ENCODE measurements at places on chromosomes 1 and 21.
A peak's percentile ranks its signal among the peaks of the same experiment; 100 is the strongest.

DNA sequence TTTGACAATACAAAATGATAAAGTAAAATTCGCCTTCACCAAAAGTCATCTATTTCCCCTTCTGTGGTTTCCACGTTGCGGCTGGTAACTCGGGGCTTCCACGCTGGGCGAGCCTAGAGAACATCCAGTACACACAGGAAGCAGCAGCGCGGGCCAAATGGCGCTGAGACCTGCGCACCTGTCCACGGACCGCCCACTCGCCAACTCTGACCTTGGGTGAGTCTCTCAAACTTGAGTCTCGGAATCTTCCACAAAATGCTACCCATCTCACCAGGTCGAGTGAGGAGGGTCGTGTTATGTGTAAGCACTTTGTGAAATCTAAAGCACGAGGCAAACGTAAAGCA, 820 bp upstream of the TTF2 start:
- peak; percentile 45 for DNase-seq

GRCh38 chr1:167950569-167950968, 13.7 kb upstream of the MPC2 start:
- no peak for DNase-seq

DNA sequence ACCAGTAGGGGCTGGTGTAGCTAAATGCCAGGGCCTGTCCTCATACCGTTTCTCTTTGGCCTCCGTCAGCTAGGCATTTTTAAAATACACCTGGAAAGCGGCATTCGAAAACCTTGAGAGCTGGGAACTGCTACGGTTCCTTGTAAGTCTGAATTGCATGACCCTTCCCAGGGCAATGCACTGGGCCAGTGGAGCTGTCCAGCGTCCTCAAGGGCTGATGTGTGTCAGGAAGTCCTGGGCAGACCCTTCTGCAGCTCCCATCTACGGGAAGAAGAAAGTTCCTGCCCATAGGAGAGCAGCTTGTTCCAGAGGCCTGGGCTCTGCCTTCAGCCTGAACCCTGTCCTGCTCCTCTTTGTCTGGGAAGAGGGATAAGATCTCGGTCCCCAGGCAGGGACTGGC, 34.1 kb downstream of the UBASH3A start:
- DNase-seq, result no peak

DNA sequence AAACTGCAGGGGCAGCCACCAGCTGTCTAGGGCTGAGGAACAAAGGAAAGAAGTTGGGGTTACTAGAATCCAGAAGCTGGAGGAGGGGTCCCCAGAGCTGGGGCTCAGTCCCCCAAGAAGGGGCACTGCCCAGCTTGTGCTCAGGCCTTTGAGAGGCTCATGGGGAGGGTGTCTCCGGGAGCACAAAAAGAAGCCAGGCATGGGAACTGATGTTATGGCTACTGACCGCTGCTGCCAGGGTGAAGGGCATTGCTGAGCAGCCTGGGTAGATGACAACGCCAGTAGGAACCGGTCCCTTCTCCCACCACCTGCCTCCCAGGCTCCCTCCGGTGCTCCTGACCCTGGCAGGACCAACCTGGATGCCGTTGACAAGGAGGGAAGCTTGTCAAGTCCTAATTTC, 762.5 kb upstream of the TPTE start:
- DNase-seq, result no peak

DNA sequence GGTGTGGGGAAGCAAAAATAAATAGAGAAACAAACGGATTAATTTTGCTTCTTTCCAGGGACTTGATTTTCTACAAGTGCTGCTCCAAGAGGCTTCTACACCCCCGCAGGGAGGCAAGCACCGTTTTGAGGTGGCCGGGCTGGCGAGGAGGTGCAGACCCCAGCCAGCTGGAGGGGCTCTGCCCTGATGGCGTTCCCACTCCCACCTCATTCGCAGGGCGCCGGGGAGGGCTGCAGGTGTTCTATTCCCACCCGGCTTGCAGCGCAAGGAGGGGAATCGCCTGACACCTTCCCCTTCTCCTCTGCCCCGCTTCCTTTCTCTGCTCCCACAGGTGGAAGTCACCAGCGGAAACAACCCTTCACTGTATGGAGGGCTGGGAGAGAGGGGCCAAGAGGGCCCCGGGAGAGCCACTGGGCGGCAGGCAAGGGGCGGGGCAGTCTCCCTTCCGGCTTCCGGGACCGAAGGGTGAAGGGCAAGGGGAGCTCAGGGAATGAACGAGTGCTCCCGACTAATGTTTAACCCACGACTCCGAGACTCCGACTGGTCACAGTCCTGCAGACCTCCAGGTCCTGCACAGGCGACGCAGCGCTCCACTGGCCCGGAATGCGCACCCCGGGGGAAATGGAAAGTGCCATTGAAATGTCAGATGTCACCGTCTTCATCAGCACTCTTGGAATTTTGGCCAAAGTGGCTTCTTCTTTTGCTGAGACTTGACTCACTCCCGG, 29.1 kb downstream of the TEX35 start:
- no peak for DNase-seq

DNA sequence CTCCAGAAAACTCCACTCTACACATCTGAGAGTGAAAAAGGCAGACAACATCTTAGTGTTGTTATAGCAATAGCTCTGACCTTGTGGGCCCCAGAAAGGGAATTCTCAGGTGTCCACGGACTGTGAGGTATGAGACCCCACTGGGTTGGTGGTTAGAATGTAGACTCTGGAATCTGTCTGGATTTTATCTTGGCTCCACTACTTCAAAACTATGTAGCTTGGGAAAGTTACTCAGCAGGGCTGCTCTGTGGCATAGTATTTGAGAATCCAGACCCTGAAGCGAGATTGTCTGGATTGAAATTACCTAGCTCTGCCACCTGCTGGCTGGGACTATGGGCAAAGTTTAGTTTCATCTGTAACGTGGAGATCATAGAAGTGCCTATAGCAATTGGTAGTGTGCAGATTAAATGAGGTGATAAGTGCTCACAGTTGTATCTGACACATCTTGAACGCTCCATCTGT, 25.8 kb downstream of the PRDM2 start:
- DNase-seq, result no peak

GRCh38 chr21:45290948-45291612, 3.4 kb upstream of the POFUT2 start:
- DNase-seq, result no peak

GRCh38 chr1:168917309-168917708, 188.3 kb upstream of the DPT start:
- no peak for DNase-seq

- DNase-seq, result no peak
Measured at GRCh38 chr21:28391938-28392849, 600.5 kb downstream of the LTN1 start.

DNA sequence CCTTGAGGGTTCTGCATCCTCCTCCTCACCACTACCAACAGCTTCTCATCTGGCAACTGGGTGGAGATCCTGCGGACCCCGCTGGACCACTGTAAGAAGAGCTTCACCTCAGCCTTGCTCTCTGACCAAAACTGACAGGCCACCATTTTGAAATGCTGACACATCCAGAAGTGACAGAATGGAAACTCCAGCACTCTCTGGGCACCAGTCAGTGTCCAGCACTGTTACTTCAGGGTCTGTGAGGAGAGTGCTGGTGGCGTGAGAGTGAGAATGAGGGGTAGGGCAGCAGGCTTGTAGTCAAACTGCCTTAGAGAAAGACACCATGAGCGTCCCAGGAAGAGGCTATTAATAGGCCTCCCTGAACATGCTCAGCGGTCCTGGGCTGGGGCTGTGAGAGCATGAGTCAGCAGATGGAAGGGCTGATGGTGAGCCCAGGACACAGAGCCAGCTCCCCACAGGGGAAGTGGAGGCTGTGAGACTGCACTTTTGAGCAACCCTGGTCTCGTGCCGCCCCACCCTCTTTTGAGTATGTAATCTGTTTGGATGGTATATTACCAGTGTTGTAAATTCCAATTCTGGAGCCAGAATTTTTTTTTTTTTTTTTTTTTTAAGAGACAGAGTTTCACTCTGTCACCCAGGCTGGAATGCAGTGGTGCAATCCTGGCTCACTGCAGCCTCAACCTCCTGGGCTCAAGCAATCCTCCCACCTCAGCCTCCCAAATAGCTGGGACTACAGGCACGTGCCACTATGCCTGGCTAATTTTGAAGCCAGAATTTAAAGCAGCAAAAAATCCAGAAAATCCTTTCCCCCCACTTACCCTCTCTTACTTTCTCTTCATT, 34.4 kb upstream of the SLC30A1 start:
- no peak for DNase-seq

DNA sequence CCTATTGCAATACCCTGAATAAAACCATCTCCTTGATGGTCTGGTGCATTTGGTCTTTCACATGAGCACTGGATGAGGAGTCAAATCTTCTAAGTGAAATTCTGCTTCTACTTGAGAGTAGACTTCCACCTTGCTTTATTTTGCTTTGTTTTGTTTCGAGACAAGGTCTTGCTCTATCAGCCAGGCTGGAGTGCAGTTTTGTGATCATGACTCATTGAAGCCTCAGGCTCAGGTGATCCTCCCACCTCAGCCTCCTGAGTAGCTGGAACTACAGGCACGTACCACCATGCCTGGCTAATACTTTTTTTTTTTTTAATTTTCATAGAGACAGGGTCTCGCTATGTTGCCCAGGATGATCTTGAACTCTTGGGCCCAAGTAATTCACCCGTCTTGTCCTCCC, 65.8 kb upstream of the F3 start:
- no peak for DNase-seq

Measured in stimulated activated CD8-positive, alpha-beta memory T cell treated with anti-CD3 and anti-CD28 coated beads, Interleukin-2, amount 100 ng/mL, for 1 hour (primary cell).